CD4-positive, alpha-beta T cell (primary cell): ENCODE measurements at places on chromosomes 5 and 9.

DNA sequence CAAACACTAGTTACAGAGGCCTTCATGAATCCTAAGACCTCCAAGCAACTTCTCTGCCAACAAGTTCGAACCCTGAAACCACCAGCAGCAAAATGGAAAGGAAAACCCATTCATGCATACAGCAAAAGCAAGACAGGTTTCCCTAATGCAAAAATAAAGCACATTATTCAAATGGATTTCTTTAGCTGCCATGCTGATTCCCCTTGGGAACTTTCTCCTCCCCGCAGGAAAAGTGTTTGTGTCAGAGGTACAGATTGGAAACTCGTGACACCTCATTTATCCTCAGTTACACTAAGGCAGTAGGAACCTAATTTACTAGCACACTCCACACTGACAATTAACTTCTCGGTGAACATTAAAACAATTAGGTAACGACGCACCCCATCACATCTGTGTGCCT is 63.4 kb downstream of the TLE1 start:
- no peak for DNase-seq

DNA sequence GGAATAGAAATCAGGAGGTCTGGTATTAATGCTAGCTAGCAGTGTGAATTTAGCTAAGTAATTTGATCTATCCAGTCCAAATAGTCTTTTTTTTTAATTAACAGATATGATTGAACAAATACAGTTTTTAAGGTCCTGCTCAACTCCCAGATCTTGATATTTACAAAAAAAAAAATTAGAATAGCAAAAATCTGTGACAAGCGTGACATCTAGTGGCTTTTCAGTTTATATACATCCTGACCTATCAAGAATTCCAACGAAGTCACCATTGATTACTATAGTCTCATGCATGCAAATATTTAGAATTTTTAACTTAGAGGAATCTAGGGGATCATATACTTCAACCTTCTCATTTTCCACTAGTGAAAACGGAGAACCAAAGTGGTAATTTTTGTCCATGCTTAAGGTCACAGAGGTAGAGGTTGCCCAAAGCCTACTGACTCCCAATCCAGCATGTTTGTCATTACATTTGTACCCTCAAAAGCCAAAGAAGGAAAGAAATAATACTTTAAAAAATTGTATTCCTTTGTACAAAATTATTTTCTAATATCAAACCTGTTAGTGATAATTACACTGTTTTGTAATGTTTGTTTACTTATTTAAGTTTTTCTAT is 17.6 kb upstream of the TARS1 start:
- DNase-seq: no peak

DNA sequence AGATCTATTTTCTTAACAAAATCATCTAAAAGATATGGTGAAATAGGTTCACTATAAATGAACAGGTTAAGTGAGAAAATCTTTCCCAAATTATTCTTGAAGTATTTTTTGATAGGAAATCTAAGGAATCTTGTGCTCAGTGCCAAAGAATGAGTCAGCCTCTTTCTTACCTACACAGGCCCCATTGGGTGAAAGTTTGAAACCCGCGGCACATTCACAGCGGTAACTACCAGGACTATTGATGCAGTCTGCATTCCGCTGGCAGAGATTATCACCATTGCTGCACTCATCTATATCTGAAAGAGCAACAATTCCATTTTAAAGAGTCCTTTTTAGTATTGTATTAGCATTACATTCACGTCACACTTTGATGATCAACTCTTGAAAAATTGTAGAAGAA is 221.8 kb downstream of the SLC12A2 start:
- DNase-seq: no peak

GRCh38 chr9:14909181-14909580 is 1.0 kb downstream of the FREM1 start:
- no peak for DNase-seq

GRCh38 chr5:117379521-117379920 is 804.9 kb upstream of the SEMA6A start:
- no peak for DNase-seq

- DNase-seq: no peak
Measured at GRCh38 chr5:40073927-40074326, 605.8 kb upstream of the PTGER4 start.

DNA sequence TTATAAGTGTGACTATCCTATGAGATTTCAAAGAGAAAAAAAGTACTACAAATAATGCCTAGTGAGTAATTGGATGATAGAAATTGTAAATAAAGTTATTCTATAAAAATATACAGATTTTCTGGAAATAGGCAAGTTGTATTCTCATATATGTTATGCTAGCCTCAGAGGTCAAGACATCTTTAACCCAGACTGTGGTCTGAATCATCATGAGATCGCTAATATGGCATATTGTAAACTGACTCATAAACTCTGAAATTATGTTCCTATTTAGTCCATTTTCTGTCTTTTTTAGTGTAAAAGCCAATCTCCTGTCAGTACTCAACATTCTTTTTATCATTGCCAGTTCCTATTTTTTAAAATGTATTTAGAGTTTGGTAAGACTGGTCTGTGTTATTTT is 14.2 kb downstream of the LOX start:
- DNase-seq: no peak

DNA sequence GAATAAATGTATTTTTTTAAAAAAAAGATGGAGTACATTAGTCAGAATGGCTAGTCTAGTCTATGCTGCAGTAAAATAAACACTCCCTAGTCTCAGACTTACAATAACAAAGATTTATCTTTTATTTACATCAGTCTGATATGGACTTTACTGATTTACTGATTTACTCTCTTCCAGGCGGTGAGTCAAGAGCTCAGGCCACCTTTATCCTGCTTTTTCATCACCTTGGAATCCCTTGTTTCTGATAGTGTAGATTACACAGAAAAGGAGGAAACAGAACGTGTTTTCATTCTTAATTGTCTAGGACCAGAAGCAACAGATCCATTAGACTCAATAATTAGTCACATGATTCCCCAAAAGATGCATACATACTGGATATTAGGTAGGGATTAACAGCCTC is 290.1 kb upstream of the TRPC7 start:
- no peak for DNase-seq

GRCh38 chr9:127778280-127779135 is at the start of gene SH2D3C:
SH2D3C (minus strand) TSS chr9:127778666; CDS start chr9:127778627, 39 bp downstream.
- DNase-seq: peak; percentile 41

GRCh38 chr9:92496396-92497176 is 14.3 kb upstream of the ASPN start:
- no peak for DNase-seq

DNA sequence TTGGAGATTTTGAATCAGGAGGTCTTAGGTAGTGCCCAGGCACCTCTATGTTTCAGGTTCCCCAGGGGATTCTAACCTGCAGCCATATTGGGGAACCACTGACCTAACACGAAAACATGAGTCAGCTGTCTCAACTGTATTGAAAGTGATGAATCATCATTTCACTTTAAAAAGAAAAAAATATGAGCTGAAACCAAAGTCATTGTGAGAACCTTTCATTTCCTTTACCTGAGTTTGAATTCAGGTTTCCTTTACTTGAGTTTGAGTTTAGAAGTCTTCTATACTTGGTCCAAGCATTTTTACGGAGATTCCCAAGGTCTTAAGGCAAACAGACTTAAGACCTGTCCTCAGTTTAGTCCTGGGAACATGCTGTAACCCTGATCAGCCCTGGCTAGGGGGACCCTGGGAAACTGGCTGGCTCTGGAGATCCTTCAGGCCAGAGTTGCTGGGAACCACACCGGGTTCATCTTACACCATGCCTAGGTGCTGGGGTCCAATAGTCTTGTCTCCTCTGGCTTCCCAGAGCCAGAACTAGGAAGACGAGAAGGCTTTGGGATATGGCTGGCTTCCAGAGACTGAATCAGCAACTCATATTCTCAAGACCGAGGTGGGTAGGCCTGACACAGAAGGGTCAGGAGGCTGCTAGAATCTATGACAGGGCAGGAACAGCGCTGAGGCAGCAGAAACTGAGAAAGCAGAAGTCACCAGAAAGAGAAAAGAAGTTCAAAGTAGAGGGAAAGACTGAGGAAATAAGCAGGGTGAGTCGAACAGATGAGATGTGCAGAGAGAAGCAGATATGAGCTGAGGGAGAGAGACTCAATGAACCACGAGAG is 16.4 kb upstream of the PDCD1LG2 start:
- DNase-seq: no peak

GRCh38 chr9:113548221-113549041 is 84.9 kb downstream of the RGS3 start:
- DNase-seq: peak; percentile 14

DNA sequence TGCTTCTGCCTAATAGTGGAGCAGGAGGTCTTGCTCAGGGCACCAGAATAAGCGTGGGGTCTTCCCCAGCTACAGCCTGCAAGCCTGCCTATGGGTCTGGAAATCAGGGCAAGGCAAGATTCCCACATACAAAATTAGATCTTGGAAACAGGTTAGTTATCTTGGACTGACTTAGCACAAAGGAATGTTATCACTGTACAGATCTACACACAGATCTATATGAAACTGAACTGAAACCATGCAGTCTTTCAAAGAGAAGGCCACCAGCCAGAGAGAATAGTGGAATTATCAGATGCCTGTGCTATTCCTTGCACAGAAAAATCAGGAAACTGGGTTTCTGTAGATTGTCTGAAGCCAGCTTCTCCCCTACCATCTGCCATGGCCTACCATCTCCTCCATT is 585.7 kb downstream of the ACTL7B start:
- no peak for DNase-seq

DNA sequence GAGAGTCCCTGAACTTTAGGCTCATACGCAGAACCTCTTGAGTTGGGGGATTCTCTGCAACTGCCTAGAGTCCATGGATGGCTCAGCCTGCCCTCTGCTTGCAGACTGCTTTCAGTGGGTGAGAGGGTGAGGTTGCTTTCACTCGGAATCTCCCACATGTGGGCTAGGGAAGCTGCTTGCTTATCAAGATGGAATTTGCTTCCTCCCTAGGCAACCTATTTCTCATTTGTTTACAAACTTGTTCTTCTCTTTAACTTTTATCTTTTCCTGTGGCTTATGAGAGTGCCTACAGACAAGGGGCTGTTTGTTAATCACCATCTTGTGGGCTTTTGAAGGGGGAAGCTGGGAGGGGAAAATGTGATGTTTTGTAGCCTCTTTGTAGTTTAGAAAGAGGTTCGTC is 10.0 kb downstream of the TLE4 start:
- DNase-seq: peak; percentile 32

GRCh38 chr5:78046006-78046405 is 248.5 kb downstream of the AP3B1 start:
- DNase-seq: no peak

GRCh38 chr9:4375424-4376200 is 75.7 kb upstream of the GLIS3 start:
- peak; percentile 14 for DNase-seq

- DNase-seq: no peak
Measured at GRCh38 chr9:128109050-128109709, 18.3 kb downstream of the PTGES2 start.
